ENCODE measurements at places on chromosomes 3 and 15.
A peak's percentile ranks its signal among the peaks of the same experiment; 100 is the strongest.

GRCh38 chr3:104245981-104246380 lies 1120.7 kb upstream of the ALCAM start:
- DNase-seq: no peak

DNA sequence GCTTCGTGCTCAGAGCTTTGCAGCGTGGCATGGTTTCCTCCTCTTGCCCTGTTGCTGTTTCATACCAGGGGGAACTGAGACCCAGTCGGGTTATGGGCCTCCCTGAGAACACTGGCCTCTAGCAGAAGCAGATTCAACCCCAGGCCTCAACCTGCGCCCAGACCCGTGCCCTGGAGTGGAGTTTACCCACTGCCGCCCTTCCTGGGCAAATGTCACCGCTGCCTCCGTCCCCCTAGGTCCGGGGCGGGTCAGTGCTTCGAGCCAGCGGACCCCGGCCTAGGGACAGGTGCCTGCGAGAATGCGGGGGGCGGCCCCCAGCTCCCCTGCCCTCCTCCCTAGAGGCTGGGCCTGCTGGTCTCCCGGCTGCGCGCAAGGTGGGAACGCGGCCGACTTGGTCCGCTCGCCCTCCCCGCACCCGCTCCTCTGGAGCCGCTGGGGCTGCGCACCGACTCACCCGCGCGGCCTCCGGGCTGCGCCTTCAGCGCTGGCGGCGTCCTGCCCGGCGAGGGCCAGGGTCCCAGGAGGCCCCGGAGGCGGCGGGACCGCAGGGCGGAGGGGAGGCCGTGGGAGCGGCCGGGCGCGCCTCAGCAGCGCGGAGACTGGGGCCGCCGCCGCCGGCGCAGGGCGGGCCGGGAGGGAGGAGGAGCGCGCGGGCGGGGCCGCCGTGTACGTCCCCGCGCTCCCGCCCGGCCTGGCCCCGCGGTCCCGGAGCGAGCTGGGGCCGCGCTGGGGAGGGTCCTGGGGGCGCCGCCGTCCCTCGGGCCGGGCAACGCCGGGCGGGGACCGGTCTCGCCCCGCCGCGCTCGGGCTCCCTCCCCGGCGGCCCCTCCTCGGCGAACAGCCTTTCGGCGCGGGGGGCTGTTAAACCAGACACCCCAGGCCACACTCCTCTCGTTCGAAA lies at the start of gene PIGZ:
Gene PIGZ (minus strand): TSS at position 601 of the 901 bp plus-strand sequence. CDS start 16,802 bp downstream, outside the sequence.
- DNase-seq: no peak

DNA sequence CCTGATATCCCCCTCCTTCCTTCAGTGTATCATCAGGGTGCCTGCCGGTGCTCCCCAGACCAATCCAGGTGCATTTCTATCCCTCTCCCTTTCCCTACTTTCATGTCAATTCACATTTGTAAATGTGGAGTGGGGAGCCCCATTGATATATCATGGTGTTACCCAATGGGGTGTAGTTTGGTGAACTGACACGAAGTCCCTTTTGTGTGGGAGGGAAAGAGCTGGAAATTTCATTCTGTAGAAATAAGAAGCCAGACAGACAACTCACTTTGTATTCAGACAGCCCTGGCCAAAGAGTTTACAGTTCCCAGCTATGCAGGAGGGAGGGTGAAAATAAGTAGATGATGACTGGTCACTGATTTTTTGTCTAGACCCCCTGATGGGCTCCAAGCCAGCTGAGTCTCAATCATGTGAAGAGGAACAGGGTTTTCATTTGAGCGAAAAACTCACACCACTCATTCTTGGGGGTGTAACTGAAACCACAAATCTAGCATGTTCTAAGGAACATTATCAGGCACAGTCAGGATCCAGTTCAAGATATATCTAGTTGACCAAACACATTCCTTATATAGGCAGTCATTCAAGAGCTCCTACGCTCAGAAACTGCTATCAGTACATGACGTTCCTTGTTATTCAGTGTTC lies 58.9 kb downstream of the LMCD1 start:
- no peak for DNase-seq

GRCh38 chr3:87478716-87479115 lies 202.3 kb upstream of the POU1F1 start:
- DNase-seq: no peak

- no peak for DNase-seq
Observed at GRCh38 chr15:51884517-51885236, 55.2 kb downstream of the TMOD3 start.

GRCh38 chr3:172209333-172210321 lies 170.2 kb downstream of the FNDC3B start:
- no peak for DNase-seq

- no peak for DNase-seq
Observed at GRCh38 chr3:71704915-71705314, 20.3 kb downstream of the EIF4E3 start.

DNA sequence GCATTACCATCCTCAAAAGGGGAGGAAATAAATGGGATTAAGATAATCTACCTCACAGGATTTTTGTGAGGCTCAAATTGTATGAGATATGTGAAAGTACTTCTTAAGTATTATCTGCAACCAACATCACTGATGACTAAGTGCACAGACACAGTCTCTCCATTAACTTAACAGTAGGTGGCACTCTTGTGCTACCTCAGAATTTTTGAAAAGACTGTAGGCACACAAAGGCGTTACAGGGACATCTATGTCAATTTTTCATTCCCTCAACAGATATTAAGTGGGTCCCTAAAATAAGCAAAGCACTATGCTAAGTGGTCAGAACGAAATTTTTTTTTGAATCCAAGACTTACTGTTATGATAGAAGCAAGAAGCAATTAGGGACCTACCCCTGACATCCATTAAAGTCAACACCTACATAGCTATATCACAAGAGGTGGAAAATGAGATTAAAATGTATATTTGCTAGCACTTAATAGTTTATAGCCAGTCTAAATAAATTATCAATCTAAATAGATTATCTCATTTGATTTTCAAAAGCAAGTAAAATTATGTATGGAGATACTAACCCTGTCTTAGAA lies 52.9 kb downstream of the RYK start:
- DNase-seq: peak; percentile 30

DNA sequence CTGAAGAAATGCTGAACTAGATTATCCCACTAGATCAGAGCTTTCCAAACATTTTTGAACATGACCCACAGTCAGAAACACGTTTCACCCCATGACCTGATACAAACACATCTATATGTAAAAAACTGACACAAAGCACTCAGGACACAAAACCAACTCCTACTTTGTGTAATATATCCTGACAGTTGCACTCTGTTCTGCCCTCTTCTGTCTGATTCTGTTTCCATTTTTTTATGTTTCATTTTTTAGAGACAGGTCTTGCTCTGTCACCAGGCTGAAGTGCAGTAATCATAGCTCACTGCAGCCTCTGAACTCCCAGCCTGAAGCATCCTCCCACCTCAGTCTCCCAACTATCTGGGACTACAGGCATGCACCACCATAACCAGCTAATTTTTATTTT lies 15.8 kb upstream of the RFTN1 start:
- no peak for DNase-seq

DNA sequence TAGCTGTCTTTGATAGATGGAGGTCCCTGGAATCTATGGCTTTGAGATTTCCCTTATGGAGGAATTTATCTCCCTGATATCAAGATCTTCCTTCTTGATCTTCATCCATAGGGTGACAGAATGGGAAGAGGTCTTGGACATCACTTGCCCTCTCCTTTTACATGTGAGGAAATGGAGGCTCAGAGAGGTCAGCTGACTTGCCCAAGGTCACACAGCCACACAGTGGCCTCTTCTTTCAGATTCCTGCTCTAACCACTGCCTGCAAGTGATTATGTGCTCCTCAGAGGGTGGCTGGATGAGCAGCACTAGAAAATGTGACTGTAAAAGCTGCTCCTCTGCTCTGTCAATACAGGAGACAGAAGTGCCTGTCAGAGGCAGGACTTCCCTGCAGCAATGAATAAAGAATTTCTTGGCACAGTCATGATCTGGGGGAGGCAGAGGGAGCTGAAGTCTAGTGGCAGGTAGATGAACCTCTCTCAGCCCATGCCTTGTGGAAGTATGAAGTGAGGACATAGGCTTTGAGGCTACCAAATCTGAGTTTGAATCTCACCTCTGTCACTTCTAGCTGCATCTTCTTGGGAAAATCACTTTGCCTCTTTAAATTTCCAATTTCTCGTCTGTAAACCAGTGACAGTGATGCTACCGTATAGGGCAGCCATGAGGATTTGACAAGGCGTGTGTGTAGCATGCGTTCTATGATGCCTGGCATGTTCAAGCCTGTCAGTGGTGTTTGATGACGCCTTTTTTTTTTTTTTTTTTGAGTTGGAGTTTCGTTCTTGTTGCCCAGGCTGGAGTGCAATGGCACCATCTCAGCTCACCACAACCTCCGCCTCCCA lies 12.0 kb downstream of the SSUH2 start:
- no peak for DNase-seq

DNA sequence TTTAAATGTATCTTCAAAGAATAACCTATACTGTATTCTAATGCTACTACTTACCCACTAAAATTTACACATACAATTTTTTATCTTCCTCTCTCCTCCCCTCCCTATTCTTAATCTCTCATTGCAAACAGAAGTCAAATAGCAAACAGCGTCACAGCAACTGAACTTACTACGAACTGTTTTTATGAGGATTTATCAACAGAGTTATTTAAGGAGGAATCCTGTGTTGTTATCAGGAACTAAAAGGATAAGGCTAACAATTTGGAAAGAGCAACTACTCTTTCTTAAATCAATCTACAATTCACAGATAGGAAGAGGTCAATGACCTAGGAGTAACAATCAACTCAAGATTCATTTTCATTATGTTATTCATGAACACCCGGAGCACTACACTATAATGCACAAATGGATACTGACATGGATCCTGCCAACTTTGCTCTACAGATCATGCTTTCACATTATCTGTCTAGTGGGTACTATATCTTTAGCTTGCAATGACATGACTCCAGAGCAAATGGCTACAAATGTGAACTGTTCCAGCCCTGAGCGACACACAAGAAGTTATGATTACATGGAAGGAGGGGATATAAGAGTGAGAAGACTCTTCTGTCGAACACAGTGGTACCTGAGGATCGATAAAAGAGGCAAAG lies 984 bp downstream of the FGF7 start:
- DNase-seq: peak; percentile 57

GRCh38 chr15:68279779-68280753 lies 2.5 kb downstream of the FEM1B start:
- DNase-seq: no peak

DNA sequence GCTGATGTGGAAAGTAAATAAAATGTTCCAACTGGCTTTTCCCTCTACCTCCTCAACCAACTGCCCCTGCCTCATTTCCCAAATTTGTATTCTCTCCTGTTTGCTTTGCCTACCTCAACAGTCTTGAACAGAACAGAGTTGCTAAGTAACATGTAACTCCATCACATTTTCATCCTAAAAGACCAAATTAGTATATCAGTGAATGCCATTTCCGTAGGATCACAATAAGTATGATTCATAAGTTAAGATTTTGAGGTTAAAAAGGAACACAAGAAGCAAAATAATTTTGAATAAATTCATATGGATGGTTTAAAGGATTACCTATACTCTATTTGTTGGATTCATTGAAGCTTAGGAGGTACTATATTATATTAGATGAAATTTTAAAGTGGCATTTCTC lies 154.9 kb downstream of the ECT2 start:
- DNase-seq: no peak

GRCh38 chr3:30577788-30578187 lies 28.6 kb upstream of the TGFBR2 start:
- no peak for DNase-seq

DNA sequence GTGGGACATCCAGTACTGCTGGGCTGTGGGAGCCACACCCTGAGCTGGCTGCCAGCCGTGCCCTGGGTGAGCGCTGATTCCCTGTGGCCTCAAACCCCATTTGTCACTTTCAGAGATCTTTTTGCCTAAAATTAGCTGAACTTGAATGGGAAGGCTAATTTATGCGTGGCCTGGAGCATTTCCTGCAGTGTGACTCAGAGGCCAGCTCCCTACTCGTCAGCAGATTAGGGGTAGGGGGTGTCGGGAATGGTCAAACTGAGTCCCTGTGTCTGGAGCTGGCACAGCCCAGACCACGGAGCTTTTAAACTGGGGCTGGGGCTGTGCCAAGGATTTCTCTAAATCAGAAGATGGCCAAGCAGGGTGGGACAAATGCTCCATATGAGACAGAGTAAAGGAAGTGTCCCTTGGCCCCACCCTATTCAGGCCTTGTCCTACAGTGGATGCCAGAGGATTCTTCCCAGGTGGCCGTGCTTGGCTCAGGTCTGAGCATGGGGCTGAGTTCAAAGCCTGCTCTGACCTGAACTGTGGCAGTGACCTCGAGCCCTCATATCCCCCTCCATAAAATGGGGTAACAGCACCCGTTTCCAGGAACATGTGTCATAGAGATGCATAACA lies 59.7 kb downstream of the ATP2B2 start:
- no peak for DNase-seq

DNA sequence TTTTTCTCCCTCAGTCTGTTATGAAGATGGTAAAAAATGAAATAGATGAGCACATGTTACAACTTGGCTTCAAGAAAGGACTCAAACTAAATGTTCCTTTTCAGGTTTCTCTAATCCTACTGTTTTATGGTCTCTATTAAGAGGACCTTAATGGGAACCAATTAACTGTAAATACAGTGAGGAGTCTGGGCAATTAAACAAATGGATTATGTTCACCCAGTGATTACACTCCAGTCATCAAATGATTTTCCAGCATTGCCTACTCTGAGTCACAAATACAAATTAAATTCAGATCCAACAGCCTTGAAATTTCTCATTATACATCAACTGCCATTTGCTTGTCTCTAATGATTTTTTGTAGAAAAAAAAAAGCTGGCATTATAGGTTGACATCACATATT lies 129.2 kb downstream of the NEK10 start:
- no peak for DNase-seq

- no peak for DNase-seq
Observed at GRCh38 chr3:115286529-115287197, 139.6 kb upstream of the ZBTB20 start.

GRCh38 chr3:43338295-43338694 lies 52.0 kb downstream of the SNRK start:
- DNase-seq: no peak

- DNase-seq: no peak
Observed at GRCh38 chr3:125058529-125058928, 2.7 kb upstream of the HEG1 start.

GRCh38 chr15:64975390-64975789 lies 14.3 kb downstream of the SPG21 start:
- DNase-seq: no peak

- DNase-seq: no peak
Observed at GRCh38 chr3:191434024-191434423, 26.9 kb upstream of the PYDC2 start.

DNA sequence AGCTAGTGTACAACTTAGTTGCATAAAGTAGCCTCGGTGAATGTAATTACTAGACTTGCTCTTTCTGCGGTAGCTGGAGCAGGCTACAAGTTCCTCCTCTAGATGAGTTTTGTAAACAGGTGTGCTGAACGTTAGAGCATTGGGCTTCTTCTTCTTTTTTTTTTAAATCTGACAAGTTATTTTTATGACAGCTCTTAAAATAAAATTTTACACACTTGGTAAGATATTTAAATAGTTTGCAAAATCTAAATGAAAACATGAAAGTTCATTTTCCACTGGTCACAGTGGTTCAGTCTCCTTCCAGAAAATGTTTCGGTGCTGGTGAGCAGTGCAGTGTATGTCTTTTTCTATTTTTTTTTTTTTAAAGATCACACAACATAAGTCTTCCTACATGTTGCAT lies 3.0 kb downstream of the CCR9 start:
- no peak for DNase-seq

GRCh38 chr15:29074045-29074444 lies 188.3 kb downstream of the APBA2 start:
- DNase-seq: no peak

Measured in skin of body (tissue), 3 donors.